NCI-H2171 (cell line): ENCODE measurements at places on chromosomes 13 and 19.

DNA sequence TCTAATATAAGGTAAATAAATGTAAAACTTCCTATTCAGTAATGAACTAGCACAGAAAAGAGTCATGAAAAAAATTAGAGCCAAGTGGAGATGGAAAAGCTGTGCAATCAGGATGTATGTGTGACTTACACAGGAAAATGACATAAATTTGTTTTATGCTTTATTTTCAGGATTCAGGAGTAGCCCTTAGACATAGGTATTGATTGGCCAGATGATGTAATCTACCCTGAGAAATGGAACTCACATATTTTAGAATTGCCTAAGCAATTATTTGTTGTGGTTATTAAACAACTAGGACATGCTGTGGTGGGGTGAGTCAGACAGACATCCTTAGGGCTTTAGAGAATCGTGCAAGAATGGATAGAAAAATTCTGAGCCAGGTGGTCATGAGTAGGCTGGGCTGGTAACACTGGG lies 110.6 kb downstream of the PCDH9 start:
- DNase-seq: no peak

- DNase-seq: peak; percentile 44
Measured at GRCh38 chr13:74325106-74325505, 190.9 kb upstream of the KLF12 start.

DNA sequence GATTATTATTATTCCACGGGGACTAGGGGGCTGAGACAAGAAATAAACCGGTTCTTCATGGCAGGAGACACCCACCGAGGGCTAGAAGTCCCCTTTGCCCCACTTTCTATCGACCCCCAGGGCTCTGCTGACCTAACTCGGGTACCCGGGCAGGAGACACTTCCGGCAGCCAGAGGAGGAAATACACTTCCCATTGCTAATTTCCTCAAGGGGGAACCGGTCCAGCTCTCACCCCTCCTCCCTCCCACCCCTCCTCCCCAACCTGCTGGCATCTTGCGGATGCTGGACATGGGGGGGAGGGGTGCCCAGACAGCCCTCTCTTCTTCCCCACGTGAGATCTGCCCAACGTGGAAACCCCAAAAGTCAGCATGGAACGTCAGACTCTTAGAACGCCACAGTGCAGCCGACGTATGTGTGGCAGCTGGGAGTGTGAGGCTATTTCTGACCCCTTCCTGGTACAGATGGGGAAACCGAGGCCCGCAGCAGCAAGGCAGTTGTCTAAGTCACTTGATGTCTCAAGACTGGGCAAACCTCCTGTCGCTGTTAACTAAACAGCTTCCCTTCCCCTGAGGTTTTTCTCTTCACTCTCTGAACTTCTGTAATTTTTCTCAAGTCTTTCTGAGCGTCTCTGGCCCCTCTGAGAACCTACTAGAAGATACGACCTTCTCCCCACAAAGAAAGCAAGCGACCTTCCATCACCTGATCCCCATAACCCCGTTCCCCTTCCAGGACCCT lies 3.6 kb downstream of the GPR4 start:
- DNase-seq: no peak

DNA sequence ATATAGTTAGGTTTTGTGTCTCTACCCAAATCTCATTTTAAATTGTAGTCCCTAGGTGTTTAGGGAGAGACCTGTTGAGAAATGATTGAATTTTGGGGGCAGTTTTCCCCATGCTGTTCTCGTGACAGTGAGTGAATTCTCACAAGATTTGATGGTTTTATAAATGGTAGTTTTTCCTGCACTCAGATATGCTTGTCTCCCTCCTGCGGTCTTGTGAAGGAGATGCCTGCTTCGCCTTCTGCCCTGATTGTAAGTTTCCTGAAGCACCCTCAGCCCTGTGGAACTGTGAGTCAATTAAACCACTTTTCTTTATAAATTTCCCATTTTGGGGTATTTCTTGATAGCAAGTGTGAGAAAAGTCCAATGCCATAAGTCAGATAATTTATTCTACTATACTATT lies 1977.5 kb upstream of the PCDH20 start:
- DNase-seq: no peak

DNA sequence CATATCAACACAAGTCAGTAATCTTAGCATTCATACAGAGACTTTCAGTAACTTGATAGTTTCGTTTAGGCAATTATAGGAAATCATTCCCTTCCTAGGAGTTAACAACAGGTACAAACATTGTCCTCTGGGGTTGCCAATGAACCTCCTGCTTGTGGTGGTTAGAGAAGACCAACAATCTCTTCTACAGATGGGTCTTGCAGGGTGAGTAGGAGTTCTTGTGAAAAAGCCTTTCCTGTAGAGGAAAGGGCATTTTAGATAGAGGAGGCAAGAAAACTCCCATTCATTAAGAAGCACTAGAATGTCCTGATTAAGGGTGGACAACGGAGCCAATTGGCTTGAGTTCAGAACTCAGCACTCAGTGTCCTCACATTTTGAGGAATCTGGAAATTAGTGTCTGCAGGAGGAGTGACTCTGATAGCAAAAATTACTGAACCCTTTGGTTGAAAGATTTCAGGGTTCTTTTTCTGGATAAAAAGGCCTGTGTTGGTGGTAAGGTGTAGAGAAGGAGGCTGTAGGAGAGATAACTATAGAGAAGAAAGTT lies 4.2 kb downstream of the WDFY2 start:
- DNase-seq: no peak

DNA sequence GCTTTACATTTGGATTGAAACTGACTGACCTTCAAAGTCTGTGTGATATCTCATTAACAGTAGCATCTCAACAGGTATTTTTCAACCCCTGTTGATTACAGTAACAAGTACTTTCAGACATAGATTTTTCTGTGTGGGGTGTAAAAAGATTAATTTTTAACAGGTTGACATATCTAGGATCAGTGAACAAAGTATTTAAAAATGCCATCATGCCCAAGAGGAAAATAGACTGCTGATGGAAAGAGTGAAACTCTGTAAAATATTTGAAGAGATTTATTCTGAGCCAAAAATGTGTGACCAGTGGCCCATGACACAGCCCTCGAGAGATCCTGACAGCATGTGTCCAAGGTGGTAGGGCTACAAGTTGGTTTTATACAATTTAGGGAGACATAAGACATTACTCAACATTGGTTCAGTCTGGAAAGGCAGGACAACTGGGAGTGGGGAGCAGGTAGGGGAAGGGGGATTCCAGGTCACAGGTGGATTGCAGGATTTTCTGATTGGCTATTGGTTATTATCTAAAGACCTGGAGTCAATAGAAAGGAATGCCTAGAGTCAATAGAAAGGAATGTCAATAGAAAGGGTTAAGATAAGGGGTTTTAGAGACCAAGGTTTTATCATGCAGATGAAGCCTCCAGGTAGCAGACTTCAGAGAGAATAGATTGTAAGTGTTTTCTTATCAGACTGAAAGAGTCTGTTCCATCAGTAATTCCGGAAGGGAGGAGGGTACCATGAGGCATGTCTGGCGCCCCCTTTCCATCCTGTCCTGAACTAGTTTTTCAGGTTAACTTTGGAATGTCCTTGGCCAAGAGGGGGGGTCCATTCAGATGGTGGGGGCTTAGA lies 29.1 kb downstream of the TNFRSF19 start:
- DNase-seq: no peak

DNA sequence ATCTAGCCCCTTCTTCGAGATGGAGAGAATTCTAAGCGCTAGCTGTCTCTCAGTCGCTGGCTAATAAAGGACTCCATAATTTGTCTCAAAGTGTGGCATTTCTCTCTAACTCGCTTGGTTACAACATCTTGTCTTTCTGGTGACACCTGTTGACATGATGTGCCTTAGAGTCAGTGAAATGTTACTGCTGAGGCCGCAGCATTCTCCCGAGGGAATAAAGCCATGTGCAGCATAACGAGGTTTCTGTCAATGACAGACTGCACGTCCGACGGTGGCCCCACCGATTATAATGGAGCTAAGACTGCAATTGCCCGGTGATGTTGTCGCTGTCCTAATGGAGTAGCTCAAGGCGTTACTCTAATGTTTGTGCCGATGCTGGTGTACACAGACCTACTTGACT lies 20.3 kb upstream of the GPR32 start:
- no peak for DNase-seq

DNA sequence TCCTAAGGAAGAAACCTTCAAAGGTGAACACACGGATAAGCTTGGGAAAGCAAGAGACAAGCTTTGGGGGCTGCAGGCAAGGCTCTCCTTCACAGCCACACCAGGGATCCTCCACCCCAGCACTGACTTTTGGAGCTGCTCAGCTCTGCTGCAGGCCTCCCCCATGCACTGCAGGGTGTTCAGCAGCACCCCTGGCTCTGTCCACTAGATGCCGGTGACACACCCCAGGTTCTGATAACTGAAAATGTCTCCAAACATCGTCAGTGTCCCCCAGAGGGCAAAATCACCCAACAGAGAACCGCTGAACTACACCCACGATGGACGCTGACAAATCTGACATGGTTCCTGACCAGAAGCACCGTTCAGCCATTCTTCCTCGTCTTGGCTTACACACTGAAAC lies 90.5 kb downstream of the STK24 start:
- DNase-seq: no peak

DNA sequence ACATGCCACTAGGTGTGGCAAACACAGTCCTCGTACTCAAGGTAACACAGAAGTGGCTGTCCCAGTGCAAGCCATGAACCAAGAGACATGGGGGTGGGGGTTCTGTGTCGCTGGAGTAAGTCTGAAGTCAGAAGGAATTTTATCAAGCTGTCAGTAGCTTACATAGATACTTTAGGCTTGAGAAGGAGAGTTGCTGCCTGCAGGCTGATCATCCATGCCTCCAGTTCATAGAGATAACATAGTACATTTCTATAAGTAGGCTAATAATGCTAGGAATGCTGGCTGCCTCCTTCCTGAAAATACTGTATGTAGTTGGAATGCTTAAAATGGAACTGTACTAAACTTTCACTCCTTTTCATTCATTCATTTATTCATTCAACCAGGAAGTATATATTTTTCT lies 70.1 kb downstream of the CAB39L start:
- DNase-seq: no peak

DNA sequence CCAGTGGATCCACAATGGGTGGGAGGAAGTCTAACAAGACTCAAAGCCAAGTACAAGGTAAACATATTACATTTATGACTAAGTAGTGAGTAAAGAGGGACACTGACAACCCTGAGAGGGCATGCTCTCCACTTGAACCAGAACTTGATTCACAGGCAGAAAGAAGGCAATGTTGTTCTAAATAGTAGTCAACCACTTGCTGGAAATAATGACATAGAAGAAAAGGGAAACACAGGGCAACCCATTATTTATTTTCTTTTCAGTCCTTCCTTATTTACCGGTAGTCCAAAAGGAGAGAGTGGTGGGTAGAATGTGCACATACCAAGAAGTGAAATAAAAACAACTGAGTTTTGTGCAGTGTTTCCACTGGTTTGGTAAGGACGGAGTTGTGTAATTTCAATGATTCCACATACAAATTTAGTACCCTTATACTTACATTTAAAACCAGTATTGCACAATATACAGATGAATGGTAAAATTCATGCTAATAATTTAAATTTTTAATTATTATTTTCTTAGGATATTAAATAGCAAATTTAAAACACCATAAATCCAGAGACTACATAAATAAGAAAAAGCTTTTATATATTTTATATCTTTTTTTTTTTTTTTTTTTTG lies 65.9 kb downstream of the ENOX1 start:
- no peak for DNase-seq

- DNase-seq: no peak
Measured at GRCh38 chr13:29707876-29708543, 112.5 kb upstream of the SLC7A1 start.

GRCh38 chr13:50894012-50894411 lies 15.6 kb upstream of the RNASEH2B start:
- no peak for DNase-seq

GRCh38 chr19:39211731-39212374 lies 7.8 kb upstream of the SYCN start:
- DNase-seq: no peak

- no peak for DNase-seq
Measured at GRCh38 chr13:111006506-111007031, 91.7 kb upstream of the ANKRD10 start.

DNA sequence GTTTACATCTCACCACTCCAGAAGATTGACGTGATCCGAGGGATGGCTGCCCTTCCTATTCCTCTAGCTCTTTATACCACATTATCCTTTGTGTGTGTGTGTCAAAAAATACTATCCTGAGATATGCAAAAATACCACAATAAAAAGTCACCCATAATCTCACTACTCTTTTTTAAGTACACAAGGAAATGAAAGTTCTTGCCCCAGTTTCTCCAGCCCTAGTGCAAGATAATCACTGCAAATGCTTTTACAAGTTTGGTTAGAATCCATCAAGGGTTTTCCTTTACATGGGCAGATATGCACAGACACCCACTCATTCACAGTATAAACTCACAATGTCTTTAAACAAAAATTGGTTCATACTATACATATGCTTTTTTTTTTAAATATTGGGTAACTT lies 89.3 kb downstream of the DIAPH3 start:
- no peak for DNase-seq
